ENCODE measurements at places on chromosomes 12 and 14. TPM values are rescaled to one million over a fixed set of nuclear protein-coding genes. Genes with fewer than 3 reads are reported as not detected.

The NRXN3 gene
- 8.7 TPM for total RNA-seq

The RTN1 gene
- total RNA-seq, result 12.5 TPM

The PRR4 gene
- total RNA-seq, result 3.9 TPM

The TRIM9 gene
- total RNA-seq, result 30.8 TPM

The ACYP1 gene
- total RNA-seq, result 14.2 TPM

The TAS2R43 gene
- total RNA-seq, result 1.4 TPM

The TTC8 gene
- total RNA-seq, result 14.7 TPM

The FAM181A gene
- total RNA-seq, result not detected

The KRT80 gene
- total RNA-seq, result not detected

The SLC25A47 gene
- not detected for total RNA-seq

The KRT6A gene
- 701 TPM for total RNA-seq

The GTF2A1 gene
- 39.7 TPM for total RNA-seq

The ALKBH2 gene
- 18.1 TPM for total RNA-seq

The TEX22 gene
- not detected for total RNA-seq

The CDK2 gene
- total RNA-seq, result 16.6 TPM

The LRRC10 gene
- total RNA-seq, result 0.24 TPM

The POLE2 gene
- 43.1 TPM for total RNA-seq

The CCDC60 gene
- 5.1 TPM for total RNA-seq

The LMNTD1 gene
- not detected for total RNA-seq

The BCL2L2 gene
- total RNA-seq, result 20.0 TPM

The ESPL1 gene
- total RNA-seq, result 8.4 TPM

The NINJ2 gene
- 1.4 TPM for total RNA-seq

The SETD1B gene
- 3.4 TPM for total RNA-seq

The CLEC4C gene
- total RNA-seq, result not detected

The ARMH4 gene
- total RNA-seq, result 25.3 TPM

The TAS2R50 gene
- total RNA-seq, result 5.8 TPM

The KRT72 gene
- total RNA-seq, result 1.2 TPM

The MYO1H gene
- 9.6 TPM for total RNA-seq

The PROX2 gene
- total RNA-seq, result 0.72 TPM

The OTOGL gene
- 3.1 TPM for total RNA-seq

The DDX47 gene
- total RNA-seq, result 54.9 TPM

The TAS2R20 gene
- total RNA-seq, result 8.2 TPM

The ADAMTS20 gene
- total RNA-seq, result 4.6 TPM

The ATG14 gene
- 23.6 TPM for total RNA-seq

The CLEC9A gene
- 36.4 TPM for total RNA-seq

Measured in umbilical cord (tissue), 2 donors.